ENCODE measurements at places on chromosomes 16 and 17.

DNA sequence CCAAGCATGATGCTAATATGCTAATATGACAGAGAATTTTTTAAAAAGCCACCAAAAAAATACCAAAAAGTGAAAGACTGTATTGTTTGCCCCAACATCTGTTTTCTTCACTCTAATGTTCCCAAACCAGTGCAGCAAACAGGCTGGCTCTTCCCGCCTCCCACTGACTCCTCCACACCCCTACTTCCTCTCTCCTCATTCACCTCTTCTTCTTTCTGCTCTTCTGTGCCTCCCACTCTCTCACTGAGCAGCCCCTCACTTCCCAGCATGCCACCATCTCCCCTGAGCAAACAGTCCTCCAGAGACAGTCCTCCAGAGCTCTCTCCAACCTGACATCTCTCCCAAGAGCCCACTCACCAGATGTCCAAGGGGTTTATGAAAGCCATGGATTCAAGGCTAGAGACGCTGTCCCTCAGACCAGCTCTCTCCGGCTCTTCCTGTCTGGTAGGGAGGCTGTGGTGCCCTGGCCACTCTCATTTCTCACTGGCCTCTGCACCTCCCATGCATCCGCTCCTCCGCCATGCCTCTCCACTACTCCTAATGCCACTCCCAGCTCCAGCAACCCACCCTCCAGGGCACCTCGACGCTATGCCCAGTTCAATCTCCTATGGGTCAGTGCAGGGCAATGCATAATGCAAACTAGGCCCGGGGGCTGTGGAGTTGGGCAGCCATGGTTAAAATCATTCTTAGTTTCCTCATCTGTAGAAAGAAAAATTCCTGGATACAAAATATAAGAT lies 52.9 kb downstream of the ANKRD11 start:
- DNase-seq = no peak

- DNase-seq = no peak
Measured at GRCh38 chr17:46815474-46816353, 2.8 kb downstream of the WNT3 start.

GRCh38 chr16:67394155-67395104 lies 1.1 kb upstream of the TPPP3 start:
- no peak for DNase-seq

GRCh38 chr16:69131167-69131838 lies 1.1 kb downstream of the CHTF8 start:
- no peak for DNase-seq

GRCh38 chr16:47634727-47635126 lies 173.6 kb downstream of the PHKB start:
- no peak for DNase-seq

GRCh38 chr17:67026341-67026740 lies 18.0 kb upstream of the CACNG1 start:
- no peak for DNase-seq

DNA sequence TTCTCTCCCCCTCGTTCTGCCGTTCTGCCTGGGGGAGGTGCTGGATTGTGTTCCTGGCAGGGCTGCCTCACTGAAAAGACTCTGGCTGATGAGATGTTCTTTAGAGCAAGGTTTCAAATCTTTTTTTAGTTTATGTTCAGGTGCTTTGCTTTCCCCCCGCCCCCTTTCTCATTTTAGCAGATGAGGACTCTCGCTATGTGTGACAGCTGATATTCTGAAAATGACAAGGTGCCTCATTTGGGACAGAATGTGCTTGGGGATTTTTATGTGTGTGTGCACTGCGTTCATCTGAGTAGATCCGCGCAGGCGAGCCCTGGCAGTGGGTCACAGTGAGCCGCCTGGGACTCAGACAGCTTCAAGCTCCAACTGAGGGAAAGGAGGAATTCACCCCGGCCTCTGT lies 205.9 kb downstream of the HS3ST4 start:
- DNase-seq = no peak

GRCh38 chr16:55283812-55284717 lies 39.9 kb upstream of the IRX6 start:
- DNase-seq = no peak

DNA sequence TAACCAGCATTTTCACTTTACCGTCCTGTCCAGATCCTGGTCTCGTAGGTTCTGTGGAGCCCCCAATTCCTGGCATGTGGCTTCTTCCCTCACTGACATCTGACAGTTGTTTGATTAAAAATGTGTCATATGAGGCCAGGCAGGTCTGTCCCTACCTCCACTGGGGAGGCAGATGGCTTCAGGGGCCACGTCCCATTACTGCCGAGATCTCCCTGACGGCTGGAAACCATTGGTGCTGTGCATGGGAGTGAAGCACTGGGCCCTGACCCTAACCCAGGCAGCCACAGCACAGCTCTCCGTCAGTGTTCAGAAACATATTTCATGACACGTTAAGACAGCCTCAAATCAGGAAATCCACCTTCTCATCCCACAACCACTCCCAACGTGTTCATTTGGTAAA lies 77.5 kb downstream of the GNAO1 start:
- no peak for DNase-seq

Data from activated naive CD4-positive, alpha-beta T cell treated with anti-CD3 and anti-CD28 coated beads, Interleukin-2, amount 50 U/mL, for 16 hours (primary cell).